ENCODE measurements at places on chromosomes 4 and X. TPM values are rescaled to one million over a fixed set of nuclear protein-coding genes. Genes with fewer than 3 reads are reported as not detected.

- H3K27ac ChIP-seq, result no peak overlapping the region
- no peak overlapping the region for H3K4me3 ChIP-seq
- H3K4me1 ChIP-seq, result no peaks in the 10 kb centered on the region
- H3K36me3 ChIP-seq, result no peaks in the 10 kb centered on the region
- peak; percentile 72 for DNase-seq
- H3K27me3 ChIP-seq, result no peaks in the 10 kb centered on the region
Measured at GRCh38 chrX:18873189-18873791, 110.6 kb downstream of the PHKA2 start.

- no peaks in the 10 kb centered on the region for H3K27me3 ChIP-seq
- H3K27ac ChIP-seq, result peak overlapping the region; percentile 34
- DNase-seq, result peak; percentile 49
- H3K36me3 ChIP-seq, result no peaks in the 10 kb centered on the region
- no peak overlapping the region for H3K4me3 ChIP-seq
Measured at GRCh38 chr4:30770049-30770549, 49.9 kb downstream of the PCDH7 start.

Gene TLR8
- not detected for polyA plus RNA-seq

Gene TLR2
- polyA plus RNA-seq, result not detected

DNA sequence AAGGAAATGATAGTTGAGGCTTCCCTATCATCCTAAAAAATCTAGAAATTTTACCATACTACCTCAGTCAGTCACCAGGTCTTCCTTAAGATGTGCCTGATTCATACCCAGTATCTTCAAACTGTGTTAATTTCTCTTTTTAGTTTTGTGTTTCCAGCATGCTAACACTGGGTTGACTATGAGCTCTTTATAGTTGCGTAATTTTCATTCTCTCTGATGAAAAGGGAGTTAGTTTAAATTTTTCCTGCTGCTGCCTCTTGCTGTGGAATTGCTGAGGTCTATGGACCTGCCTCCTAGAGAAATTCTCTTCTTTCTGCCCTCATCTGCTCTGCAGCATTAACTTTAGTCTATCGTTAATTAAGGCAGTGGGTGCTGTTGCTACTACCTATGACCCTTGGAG is 66.6 kb downstream of the BANK1 start:
- H3K4me1 ChIP-seq, result no peaks in the 10 kb centered on the region
- no peaks in the 10 kb centered on the region for H3K27me3 ChIP-seq
- no peak overlapping the region for H3K27ac ChIP-seq
- no peak overlapping the region for H3K4me3 ChIP-seq

DNA sequence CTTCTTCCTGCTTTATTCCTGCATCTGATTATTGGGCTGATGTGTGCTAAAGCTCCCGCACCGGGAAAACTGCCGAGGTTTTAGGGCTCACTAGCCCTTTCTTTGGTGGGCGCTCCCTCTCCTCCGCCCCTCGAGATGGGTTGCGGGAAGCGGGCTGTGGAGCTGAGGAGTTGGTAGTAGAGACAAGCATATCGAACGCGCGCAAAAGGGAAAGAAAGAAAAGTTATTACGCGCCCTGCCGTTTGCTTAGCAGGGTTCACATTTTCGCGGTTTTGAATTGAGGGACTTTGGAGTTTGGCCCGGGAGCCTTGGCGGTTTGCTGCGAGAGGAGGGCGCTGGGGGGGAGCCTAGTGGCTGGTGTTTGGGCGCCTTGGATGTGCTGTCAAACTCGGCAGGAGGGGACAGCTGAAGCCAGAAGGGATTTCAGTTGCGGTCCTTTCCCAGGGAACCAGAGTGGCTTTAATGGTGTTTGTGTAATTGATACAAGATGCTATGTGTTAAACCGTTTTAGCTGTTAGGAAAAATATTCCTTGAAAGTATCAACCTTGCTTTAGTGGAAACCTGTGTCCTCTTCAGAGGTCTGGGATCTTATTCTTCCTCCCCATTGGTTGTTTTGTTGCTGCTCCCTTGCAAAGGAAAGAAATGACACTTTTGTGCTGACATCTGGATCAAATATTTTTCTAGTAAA is 1.1 kb downstream of the GAB1 start:
- no peaks in the 10 kb centered on the region for H3K36me3 ChIP-seq
- peak; percentile 65 for DNase-seq

Gene HSFX4
- not detected for polyA plus RNA-seq

DNA sequence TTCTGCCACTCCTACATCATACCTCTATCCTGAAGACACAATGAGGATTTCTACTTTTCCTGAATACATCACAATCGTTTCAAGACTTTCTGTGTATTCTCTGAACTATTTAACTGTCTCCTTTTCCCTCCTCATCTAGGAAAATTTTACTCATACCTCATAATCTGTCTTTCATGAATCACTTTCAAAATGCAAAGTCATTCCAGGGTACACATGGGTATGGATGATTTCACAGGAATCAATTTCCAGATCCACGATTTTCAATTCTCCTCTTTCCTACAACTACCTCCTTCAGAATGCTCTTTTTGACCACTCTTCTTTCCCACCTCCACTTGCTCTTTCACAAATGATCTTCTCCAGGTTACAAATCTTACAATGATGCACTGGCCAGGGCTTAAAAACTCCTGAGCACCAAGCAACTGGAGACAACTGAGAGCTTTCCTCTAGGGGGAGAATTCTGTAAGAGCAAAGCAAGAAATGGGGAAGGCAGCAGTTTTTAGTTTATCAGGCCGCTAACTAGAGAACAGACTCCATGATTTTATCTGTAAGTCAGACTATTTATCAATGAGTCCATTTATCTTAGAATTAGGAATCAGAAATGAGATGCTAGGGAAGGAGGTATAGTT is 116.4 kb downstream of the PPP3CA start:
- H3K4me1 ChIP-seq, result no peaks in the 10 kb centered on the region
- no peak overlapping the region for H3K27ac ChIP-seq
- no peaks in the 10 kb centered on the region for H3K27me3 ChIP-seq
- no peak for DNase-seq

DNA sequence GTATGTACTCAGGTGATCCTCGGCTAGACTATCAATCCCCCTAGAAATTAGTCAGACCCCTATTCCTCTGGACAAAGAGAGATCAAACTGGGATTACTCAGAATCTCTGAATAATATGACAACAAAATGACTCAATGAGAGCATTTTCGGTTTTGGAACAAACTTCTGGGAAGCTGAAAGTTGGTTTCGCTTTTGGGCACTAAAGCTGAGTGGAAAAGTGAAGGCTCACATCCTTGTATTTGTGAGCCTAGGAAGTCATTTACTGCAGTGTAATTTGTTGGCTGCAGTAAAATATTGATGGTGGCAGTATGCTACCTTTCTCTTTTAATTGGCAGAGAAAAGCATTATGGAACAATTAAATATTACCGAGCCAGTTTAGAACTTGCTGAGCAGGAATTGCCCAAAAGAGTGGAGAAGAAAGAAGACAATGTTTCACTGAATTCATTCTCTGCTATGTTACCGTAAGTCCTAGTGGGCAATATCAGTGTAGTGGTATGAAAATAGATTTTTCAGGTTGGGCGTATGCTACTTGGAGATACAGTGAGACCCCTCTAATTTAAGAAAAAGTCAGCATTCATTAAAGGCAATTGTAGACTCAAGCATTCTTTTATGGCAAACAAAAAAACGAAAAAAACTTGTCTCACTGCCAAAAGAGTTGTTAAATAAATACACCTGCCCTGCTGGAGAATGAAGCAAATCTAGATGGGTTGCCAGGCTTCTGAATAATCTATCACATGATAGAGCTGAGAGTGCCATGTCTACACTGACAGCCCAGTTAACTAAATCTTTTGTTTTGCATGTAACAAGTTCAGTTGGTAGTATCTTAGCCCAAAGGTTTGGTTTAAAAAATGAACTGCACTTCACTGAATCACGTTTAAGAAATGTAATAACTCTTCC is 69.6 kb downstream of the AGTR2 start:
- no peaks in the 10 kb centered on the region for H3K36me3 ChIP-seq
- peak; percentile 40 for DNase-seq
- no peaks in the 10 kb centered on the region for H3K4me1 ChIP-seq
- no peaks in the 10 kb centered on the region for H3K27me3 ChIP-seq
- H3K27ac ChIP-seq, result no peak overlapping the region

Gene PLRG1
- 84.1 TPM for polyA plus RNA-seq

GRCh38 chr4:75902352-75902751 is at the start of gene PPEF2:
Gene PPEF2, minus strand, starts transcription at chr4:75902452. Its CDS starts 6,127 bp downstream, at chr4:75896325.
- no peak within 1 kb of the TSS for H3K27ac ChIP-seq
- H3K4me1 ChIP-seq, result no peaks in the 10 kb centered on the region
- no peak for DNase-seq
- H3K27me3 ChIP-seq, result no peaks in the 10 kb centered on the region

GRCh38 chrX:69229436-69229835 is 64.2 kb upstream of the PJA1 start:
- no peaks in the 10 kb centered on the region for H3K27me3 ChIP-seq
- H3K4me1 ChIP-seq, result no peaks in the 10 kb centered on the region
- H3K27ac ChIP-seq, result no peak overlapping the region
- H3K36me3 ChIP-seq, result no peaks in the 10 kb centered on the region

Gene MAGEB17
- not detected for polyA plus RNA-seq

Gene SLITRK2
- not detected for polyA plus RNA-seq

Gene FSTL5
- polyA plus RNA-seq, result 0.59 TPM

DNA sequence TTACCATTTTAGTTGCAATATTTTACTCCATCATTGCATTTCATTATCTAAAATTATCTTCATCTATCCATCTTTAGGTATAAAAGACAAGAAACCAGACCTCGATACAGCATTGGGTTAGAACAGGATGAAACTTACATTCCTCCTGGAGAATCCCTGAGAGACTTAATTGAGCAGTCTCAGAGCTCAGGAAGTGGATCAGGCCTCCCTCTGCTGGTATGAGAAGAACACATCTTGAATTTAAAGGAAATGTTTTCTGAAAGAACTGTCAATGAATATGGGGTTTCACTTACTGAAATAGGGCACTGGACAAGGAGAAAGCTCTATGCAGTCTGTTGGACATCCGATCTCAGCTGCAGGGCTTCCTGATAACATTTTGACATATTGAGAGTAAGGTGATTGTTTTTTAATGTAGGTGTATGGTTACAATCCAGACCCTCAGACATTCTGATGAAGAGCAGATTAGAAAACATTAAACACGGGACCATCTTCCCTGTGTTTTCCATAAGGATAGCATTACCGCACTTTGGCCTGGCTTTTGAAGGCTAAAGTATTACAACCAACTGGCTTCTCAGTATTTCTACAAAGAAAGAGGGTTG is 367.2 kb downstream of the BMPR1B start:
- H3K4me1 ChIP-seq, result no peaks in the 10 kb centered on the region
- H3K27me3 ChIP-seq, result no peaks in the 10 kb centered on the region
- peak; percentile 72 for DNase-seq
- no peak overlapping the region for H3K4me3 ChIP-seq
- H3K36me3 ChIP-seq, result no peaks in the 10 kb centered on the region

Gene MAGEA2B
- polyA plus RNA-seq, result not detected

Gene PLAC1
- polyA plus RNA-seq, result 2.7 TPM

Gene CENPVL2
- polyA plus RNA-seq, result 1.6 TPM

- no peak overlapping the region for H3K4me3 ChIP-seq
- H3K27ac ChIP-seq, result no peak overlapping the region
- no peaks in the 10 kb centered on the region for H3K27me3 ChIP-seq
- H3K4me1 ChIP-seq, result no peaks in the 10 kb centered on the region
- DNase-seq, result peak; percentile 31
Measured at GRCh38 chr4:158578476-158578875, 56.8 kb downstream of the RXFP1 start.

Gene ABCB7
- polyA plus RNA-seq, result 12.0 TPM

All from cardiac muscle cell (in vitro differentiated cells and primary cell).